Stimulated activated CD8-positive, alpha-beta memory T cell treated with anti-CD3 and anti-CD28 coated beads, Interleukin-7, amount 100 ng/mL, for 48 hours (primary cell): ENCODE measurements at places on chromosomes 12 and 14.

DNA sequence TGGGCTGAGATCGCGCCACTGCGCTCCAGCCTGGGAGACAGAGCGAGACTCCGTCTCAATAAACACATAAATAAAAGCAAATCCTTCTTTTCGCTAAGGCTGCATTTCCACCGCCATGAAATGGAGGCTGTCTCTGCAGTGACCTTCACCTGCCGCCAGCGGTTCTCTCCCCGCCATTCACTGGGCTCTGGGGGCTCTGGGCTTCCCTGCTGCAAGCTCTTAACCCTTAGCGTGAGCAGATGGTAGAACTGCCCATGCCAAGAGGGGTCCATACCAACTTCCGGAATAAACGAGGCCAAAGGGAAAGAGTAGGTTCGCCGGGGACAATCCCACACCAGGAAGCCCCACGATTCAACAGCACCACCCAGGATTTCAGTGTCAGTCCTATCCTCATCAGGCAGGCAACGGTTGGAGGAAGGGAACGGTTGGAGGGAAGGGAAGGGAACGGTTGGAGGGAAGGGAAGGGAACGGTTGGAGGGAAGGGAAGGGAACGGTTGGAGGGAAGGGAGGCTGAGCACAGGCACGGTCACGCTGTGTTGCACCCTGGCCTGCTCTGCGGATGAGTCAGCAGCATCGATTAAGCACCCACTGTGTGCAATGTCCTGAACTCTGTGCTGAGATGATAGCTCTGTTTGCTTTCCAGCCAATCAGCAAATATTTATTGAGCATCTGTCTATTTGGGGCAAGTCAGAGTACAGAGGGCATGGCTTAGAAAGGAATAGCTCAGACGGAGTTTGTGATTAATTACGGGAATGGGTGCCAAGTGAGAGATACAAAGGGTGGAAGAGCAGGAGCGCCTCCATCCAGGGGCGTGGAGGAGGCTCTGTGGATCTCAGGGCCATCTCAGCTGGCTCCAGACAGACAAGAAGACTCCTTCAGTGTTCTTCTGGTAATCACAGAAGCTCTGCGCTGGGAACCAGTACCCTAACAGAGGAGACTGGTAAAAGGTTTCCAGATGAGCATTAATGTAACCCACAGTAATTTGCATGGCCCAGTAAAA is 77.9 kb downstream of the NINJ2 start:
- DNase-seq, result no peak

DNA sequence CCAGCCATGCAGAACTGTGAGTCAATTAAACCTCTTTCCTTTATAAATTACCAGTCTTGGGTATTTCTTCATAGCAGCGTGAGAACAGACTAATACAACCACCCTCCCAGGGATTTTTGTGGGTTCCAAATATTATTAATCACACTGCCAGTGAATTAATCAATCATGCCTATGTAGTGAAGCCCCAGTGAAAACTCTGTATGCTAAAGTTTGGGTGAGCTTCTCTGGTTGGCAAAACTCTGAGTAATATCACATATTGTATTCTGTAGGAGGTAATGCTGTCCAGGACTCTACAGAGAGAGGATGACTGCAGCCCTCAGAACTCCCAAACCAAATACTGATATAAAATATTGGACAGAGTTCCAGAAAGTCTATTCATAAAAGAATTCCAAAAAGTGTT is 216.9 kb downstream of the RPAP3 start:
- no peak for DNase-seq

DNA sequence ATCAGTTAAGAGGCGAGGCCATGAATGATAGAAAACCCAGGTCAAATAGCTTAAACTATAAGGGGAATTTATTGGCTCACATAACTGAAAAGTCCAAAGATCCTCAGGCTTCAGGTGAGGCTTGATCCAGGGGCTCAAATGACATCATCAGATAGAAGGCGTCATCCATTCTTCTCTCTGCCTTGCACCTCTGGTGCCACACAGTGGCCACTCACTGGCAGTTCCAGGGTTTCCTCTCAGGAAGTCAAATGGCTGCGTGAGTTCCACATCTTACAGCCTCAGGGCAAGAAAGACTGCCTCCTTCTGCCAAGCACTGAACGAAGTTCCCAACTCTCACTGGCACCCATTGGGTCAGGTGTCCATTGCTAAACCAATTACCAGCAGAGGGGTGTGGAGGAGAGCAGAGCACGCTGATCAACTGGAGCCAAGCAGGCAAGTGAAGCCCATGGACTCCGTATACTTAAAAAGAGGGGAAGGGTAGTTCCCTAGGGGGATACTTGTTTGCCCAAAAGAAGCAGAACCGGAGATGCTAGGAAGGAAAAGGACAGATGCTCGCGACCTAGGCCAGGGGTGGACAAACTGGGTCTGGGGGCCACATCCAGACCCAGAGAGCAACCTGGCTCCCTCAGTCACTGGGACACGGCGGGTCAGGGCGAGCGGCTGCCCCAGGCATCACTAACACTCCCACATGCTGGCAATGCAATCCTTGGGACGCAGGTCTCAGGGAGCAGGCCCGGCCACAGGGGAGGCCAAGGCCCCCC is 69.3 kb downstream of the SERPINA3 start:
- DNase-seq, result no peak

DNA sequence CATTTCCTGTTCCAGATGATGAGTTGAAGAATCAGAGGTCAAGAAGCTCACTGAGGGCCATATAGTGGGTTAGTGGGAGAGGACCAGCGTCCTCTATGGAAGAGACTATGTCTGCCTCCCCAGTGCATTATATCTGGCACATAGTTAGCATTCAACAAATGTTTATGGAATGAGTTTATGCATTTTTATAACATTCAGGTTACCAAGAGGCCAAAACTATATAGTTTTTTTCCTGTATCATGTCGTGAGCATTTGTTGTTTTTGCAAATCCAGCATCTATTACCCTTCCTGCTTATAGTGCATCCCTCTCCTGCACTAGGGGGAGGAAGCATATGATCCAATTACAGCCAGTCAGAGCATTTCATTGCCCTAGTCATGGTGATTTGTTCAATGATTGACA is 60.6 kb downstream of the SUDS3 start:
- no peak for DNase-seq

DNA sequence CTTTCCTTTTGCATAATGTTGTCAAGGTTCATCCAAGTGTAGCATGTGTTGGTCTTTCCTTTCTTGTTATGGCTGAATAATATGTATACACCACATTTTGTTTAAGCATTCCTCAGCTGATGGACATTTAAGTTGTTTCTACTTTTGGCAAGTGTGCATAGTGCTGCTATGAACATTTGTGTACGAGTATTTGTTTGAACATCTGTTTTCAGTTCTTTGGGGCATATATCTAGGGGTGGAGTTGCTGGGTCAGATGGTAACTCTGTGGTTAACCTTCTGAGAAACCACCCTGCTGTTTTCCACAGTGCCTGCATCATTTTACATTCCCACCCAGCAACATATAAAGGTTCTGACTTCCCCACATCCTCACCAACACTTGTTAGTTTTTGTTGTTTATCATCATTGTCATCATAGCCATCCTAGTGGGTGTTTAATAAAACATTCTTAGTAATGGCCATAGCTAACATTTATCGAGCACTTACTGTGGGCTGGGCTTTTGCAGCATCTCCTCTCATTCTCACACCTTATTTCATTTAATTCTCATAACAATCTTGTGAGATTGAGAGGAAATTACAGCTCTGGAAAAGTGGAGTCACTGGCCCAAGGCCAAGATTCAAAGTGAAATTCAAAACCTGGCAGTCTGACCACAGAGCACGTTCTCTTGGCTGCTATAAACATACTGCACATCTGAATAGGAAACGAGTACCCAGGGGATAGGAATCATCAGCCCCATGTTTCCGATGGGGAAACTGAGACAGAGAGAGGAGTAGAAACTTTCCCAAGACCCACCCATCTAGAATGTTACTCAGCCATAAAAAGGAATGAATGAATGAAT is 193.6 kb downstream of the KSR2 start:
- no peak for DNase-seq

DNA sequence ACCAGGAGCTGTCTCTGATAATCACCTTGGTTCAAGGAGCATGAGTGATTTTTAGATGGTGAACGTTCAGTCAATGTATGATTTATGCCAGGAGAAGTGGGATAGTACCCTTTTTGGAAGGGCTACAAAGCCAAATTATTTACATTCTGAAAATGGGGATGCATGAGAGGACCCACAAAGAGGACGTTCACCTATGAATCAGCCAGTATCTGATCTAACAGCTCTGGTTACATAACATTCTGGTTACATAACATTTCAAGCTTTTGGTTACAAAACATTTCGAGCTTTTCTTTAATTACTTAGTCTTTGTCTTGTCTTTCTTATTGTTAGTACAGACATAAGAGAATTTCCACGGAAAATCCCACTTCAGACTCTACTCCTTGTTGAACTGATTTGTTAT is 68.8 kb downstream of the SLCO1A2 start:
- DNase-seq, result no peak

GRCh38 chr14:105492031-105492970 is 1.3 kb downstream of the TEDC1 start:
- no peak for DNase-seq

DNA sequence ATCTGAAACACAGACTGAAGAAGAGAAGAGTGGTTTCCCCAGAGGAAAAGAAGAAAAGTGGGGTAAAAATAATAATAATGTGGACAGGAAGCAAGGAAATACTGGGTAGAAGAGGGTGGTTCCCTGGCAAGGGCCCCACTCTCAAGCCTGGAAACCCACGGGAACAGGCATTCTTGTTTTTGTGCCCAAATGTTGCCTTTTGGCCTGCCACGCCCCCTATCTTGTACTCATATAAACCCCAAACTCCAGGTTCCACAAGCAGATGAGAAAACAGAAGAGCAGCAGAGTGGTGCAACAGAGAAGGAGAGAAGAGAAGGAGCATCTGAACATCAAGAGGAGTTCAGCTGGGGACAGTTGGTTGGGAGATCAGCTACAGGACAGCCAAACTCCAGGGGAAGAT is 51.2 kb downstream of the NDUFA12 start:
- DNase-seq, result no peak

DNA sequence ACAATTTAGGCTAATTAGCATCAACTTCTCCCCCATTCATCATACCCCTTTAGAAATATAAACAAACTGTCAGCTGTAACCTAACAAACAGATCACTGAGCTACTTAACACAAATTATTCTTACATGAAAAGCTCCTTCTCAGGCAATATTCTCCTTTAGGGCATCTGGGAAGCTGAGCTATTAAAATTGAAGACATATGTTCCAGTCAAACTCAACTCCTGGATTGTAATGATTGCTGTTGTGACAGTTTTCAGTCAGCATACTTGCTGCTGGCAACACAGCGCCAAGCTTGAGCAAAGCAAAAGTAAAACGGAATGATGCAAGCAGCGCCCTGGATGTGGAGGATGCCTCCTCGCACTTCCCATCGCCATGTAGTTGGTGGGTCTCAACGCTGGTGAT is 82.4 kb downstream of the SLC25A21 start:
- no peak for DNase-seq

GRCh38 chr12:42766754-42767153 is 177.2 kb upstream of the PRICKLE1 start:
- DNase-seq, result no peak
